Activated CD4-positive, alpha-beta T cell treated with anti-CD3 and anti-CD28 coated beads for 24 hours (primary cell): ENCODE measurements at places on chromosomes 7 and 10.

- no peak for DNase-seq
Observed at GRCh38 chr10:97466755-97467154, 20.8 kb downstream of the ZDHHC16 start.

GRCh38 chr7:3168869-3169268, 125.2 kb upstream of the CARD11 start:
- no peak for DNase-seq

DNA sequence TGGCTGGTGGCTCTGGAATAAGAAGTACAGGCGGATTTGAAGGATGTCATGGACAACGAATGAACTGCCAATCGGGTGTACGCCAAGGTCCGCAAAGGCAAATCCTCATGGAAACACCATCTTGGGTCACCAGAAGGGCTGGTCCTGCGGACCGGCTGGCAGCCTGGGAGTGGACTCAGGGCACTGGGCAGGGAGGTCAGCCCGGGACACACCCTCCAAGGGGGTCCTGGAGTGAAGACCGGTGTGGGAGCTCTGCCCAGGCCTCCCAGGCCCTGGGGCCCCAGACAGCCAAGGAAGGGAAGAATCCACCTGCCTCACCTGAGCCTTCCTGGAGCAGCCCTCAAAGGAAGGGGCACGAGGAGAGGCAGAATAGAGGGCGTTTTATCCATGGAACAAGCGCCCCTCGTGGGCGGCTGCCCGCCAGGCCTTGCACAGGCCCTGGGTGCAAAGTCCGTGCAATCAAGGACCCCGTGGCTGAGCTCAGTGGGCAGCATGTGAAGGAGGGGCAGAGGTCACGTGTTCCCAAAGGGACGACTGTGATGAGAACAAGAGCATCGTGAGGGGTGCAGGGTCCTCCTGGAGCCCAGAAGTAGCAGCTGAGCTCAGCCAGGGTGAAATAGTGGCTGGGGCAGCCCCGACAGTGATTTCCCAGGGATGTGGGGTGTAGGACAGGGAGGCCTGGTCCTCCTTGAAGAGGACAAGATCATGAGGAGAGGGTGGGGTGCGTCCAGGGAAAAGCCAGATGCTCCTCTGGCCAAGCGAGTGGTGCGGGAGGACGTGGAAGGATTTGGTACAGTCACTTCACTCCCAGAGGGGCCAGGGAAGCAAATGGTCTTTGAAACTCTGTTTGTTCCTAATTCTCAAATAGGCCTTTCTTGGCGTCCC, 105.2 kb downstream of the TCERG1L start:
- DNase-seq, result no peak

GRCh38 chr10:130141878-130142277, 5.7 kb downstream of the GLRX3 start:
- no peak for DNase-seq

- DNase-seq, result no peak
Observed at GRCh38 chr7:107948645-107949442, 54.1 kb downstream of the LAMB1 start.

- DNase-seq, result no peak
Observed at GRCh38 chr10:71698737-71699136, 20.8 kb downstream of the C10orf105 start.
